ENCODE measurements at places on chromosomes 11 and 22.

- peak; percentile 31 for DNase-seq
These were observed 126.1 kb downstream of the HIPK3 start for GRCh38 chr11:33383075-33383919.

DNA sequence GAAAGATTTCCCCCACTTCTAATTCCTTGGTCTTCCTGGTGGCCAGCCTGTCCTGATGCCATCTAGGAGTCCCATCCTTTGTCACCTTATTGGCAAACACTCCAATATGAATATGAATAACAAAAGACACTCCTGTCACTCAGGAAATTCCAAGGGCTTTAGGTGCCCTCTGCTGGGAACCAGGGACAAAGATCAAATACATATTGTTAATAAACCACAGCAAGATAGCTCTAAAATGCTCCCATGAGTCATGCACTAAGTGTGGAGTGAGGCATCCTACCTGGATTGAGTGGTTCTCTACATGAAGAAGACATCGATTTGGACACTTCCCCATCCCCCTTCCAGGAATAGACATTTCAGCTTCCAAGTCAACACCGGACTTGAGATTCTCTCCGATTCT, 823.6 kb downstream of the TBC1D22A start:
- DNase-seq: no peak

DNA sequence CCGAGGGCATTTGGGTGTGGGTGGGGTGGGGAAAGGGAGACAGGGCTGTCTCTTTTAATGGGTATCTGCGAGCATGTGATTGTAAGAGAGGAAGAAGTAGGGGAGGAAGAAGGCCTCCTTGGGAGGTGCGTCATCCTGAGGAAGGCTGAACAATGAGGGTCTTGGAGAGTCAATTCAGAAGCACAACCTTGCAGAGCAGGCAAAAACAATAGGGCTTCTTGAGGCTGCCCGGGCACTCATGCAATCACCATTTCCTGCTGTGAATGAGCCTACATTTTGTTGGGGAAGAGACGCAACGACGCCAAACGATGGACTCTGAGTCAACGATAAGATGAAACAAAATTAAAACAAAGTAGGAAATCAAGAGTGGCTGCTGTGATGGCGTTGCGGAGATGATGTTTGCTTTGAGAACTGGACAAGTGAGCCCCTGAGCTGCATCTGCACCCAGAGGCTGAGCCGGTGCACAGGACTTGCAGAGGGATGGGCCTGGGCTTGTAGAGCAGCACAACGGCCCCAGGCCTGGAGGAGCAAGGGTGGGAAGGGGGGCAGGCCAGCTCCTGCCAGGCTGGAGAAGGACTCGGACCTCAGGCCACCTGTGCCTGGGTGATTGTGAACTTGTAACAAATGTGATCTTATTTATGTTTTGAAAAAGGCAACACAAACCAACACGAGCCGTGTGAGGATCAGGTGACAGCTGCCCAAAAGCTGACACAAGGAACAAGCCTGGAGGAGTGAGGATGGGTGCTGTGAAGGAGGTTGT, 92.3 kb upstream of the B3GAT1 start:
- no peak for DNase-seq

GRCh38 chr11:29231586-29231985, 785.2 kb downstream of the KCNA4 start:
- DNase-seq: no peak

- no peak for DNase-seq
These were observed 420.0 kb downstream of the MN1 start for GRCh38 chr22:27381552-27381951.

GRCh38 chr22:23062616-23063538, 7.4 kb upstream of the GNAZ start:
- DNase-seq: no peak

- DNase-seq: peak; percentile 82
These were observed 62.7 kb upstream of the NECTIN1 start for GRCh38 chr11:119791701-119792151.

GRCh38 chr11:113674397-113674685, 31.8 kb downstream of the TMPRSS5 start:
- peak; percentile 52 for DNase-seq

DNA sequence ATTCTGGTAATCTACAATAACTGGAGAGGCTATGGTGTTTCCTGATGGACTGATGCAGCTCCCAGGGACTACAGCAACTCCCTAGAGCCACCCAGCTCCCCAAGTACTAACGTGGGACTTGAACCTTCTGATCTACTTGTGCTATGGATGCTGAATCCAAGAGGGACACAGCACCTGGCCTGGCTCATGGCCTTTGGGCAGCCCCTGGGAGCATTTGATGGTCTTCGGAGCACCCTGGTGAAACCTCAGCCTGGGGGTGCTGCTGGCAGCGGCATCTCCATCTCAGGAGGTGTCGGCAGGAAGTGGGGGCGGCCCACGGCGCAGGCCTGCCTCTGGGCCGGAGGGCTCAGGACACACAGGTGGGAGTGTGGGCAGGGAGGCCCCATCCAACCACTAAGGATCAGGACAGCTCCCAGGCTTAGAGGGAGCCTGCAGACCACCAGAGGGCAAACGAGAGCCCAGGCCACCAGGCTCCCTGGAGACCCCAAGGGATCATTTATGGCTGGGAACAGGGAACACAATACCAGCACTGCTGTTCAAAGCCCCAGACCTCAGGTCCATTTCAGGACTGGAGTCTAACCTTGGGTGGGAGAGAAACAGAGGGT, 8.7 kb downstream of the EHD1 start:
- DNase-seq: no peak

GRCh38 chr11:110762590-110762989, 50.4 kb upstream of the ARHGAP20 start:
- no peak for DNase-seq

DNA sequence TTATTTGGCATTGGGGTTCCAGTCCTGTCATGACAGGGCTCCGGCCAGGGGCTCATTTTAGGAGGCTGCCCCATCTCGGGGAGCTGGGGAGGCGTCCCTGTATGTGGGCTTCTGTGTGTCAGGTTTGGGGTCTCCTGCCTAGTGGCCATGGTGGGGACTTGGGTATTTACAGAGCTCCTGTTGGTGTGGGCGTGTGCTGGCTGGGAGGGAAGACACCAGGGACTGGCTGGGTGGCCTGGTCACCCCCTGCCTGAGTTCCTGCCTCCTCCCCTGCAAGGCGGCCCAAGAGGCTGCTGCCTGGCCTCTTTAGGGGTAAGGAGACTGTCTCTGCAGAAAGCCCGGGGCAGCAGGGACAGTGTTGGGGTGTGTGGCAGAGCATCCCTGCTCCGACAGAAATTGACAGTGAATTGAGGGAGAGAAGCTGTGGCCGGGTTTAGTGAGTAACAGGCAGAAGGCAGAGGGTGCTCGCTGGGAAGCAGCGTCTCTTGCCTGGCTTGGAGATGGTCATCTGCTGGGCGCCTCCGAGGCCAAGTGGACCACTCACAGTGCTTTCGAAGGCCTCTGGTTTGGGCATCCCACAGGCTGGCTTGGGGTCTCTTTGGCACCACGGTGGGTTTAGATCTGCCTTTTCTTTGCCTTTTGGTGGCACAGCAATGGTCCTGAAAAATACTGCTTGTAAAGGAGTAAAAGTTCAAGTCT, 40.3 kb upstream of the GRAMD4 start:
- no peak for DNase-seq

- DNase-seq: no peak
These were observed 43.5 kb downstream of the MIAT start for GRCh38 chr22:26700886-26701285.

- DNase-seq: no peak
These were observed 108.7 kb upstream of the THY1 start for GRCh38 chr11:119531623-119532022.

DNA sequence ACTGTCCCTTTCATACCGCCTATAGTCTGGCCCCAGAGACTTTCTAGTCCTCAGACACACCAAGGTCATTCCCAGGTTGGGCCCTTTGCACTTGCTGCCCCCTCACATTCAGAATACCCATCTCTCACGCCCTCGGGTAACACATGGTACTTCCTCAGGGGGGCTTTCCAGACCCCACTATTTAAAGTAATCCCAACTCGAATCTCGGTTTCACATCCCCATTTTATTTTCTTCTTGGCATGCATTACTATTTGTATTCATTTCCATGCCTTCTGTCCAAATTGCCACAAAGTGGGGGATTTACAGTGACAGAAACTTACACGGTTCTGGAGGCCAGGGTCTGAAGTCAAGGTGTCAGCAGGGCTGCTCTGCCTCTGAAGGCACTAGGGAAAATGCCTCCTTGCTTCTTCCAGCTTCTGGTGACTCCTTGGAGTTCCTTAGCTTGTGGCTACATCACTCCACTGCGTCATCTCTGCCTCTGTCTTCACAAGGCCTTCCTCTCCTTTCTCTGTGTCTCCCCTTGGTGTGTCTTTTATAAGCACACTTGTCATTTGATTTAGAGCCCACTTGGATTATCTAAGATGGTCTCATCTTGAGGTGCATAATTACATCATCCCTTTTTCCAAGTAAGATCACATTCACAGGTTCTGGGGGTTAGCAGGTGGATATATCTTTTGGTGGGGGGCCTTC, 15.1 kb downstream of the RCN1 start:
- DNase-seq: no peak

DNA sequence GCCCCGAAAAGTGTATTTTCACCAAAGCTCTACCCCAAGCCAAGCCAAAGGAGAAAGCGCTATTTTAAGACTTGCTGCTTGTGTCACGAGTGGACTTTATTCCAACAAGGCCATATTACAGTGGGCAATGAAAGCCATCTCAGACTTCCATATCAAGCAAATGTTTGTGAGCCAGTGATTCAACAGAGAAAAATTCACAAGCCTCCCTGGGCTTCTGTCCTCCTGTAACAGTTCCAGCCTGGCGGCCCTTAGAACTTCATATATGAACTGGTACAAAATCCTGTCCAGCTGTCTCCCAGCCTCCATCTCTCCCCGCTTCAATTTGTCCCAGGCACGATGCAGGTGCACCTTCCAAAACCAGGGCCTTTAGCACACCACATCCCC, 11.2 kb downstream of the LARGE1 start:
- peak; percentile 82 for DNase-seq

- DNase-seq: peak; percentile 52
These were observed 15.2 kb upstream of the FCHSD2 start for GRCh38 chr11:73157101-73158010.

GRCh38 chr22:25114369-25115362, 85.0 kb upstream of the CRYBB3 start:
- DNase-seq: peak; percentile 69

DNA sequence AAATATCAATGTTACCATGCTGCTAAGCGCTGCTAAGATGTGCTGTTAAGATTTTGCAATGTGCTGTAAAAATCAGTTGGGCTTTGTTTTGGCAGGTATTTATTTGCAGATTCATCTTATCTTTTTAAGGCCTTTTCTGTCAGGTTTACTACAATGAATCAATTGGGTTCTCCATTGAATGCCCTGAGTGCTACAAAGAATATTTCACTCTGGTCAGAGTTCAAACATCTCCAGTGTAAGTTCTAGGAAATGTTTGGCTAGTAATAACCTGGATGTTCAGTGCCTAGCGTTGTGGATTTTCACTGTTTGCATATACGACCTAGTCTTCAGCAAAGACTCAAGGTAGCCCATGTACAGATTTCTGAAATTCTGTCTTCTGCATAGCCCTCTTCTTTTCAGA, 36.0 kb downstream of the RSF1 start:
- DNase-seq: no peak

DNA sequence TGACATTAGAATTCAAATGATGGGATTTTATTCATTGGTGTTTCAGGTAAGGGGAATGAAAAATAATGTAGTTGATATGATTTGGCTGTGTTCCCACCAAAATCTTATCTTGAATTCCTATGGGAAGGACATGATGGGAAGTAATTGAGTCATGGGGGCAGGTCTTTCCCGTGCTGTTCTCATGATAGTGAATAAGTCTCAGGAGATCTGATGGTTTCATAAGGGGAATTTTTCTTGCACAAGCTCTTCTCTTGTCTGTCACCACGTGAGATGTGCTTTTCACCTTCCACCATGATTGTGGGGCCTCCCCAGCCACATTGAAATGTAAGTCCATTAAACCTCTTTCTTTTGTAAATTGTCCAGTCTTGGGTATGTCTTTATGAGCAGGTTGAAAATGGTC, 268.6 kb upstream of the CHORDC1 start:
- no peak for DNase-seq

DNA sequence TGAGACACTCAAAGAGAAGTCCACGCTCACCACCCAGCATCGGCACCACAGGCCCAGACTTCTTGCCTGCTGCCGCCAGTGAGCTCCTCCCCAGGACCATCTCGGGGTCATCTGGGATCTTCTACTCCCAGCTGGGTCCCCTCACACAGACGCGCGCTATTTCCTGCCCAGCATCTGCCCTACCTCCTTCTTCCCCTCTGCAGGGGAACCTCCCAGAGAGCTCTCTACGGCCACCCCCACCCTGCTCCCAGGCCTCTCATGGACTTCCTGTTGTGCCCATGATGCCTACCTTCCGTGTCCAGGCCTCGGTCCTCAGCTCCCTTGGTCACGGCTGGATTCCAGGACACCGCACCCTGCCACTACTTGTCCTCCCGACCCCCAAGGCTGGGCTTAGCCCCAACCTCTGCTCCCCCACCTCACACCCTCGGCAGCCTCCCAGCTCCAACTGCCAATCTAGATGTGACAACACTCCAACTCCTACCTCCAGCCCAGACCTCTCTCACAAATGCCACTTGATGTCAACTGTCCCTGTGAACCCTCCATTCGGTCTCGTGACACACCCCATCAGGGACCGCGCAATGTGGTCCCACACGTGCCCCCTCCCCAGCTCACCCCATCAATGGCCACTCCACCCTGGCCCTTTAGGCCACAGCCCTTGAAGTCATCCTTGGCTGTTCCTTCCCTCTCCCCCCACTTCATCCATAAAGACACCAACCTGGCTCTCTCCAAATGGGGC, 45.3 kb downstream of the SGSM3 start:
- no peak for DNase-seq

DNA sequence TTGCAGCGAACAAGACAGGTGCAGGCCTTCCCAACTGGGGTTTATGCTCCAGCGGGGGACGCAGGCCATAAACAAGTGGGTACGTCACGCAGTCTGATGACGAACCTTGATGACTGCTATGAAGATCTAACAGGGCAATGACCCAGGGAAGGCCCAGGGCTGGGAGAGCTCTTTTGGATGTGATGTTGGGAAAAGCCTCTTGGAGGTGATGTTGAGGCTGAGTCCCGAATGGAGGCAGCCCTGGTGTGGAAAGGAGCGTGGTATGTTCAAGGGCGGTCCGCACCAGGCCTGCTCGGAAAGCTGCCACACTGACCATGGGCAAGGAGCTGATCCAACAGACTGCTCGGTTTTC, 5.8 kb downstream of the FADS2 start:
- DNase-seq: no peak

DNA sequence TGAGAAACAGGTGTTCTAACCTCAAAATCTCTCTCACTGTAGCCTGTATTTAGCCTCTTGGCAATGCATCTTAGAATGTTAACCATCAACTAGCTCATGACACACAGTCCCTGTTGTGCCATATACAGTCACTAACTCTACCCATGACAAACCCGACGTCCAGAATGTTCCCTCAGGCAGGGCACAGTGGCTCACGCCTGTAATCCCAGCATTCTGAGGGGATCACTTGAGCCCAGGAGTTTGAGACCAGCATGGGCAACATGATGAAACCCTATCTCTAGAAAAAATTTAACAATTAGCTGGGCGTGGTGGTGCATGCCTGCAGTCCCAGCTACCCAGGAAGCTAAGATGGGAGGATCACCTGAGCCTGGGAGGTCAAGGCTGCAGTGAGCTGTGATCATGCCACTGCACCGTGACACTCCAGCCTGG, 18.2 kb upstream of the CCDC34 start:
- no peak for DNase-seq

GRCh38 chr22:46564084-46564714, 26.8 kb upstream of the CELSR1 start:
- no peak for DNase-seq
